ENCODE measurements at places on chromosomes 2 and 18. TPM values are rescaled to one million over a fixed set of nuclear protein-coding genes. Genes with fewer than 3 reads are reported as not detected.

The ASB18 gene
- total RNA-seq, result not detected

DNA sequence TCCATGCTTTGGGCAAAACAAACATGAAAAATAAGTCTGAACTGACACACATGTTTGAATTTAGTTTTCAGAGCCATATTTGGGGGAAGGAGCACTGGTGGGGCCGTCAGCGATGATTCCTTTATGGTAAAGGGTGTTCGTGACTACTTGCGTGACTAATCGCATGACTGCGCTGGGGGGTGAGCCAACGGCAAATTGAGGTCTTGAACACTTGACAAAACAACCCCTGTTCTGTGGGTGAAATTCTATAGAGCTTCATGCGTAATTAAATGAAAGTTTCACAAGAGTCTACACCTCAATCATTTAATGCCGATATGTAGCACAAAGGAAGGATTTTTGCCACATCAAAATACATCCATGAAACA, 127.5 kb upstream of the CYP1B1 start:
- DNase-seq, result no peak

The PROKR1 gene
- not detected for total RNA-seq

GRCh38 chr2:168697668-168698121, 104.7 kb upstream of the NOSTRIN start:
- DNase-seq, result no peak

- no peak for DNase-seq
Measured at GRCh38 chr2:48050711-48051110, 144.4 kb upstream of the FBXO11 start.

GRCh38 chr2:99775585-99775984, 285.8 kb upstream of the REV1 start:
- no peak for DNase-seq

The RIF1 gene
- 53.0 TPM for total RNA-seq

The SERPINB10 gene
- not detected for total RNA-seq

GRCh38 chr2:10912796-10913455, 1.2 kb downstream of the KCNF1 start:
- DNase-seq, result no peak

- no peak for DNase-seq
Measured at GRCh38 chr2:170928036-170928823, 823 bp upstream of the GORASP2 start.

DNA sequence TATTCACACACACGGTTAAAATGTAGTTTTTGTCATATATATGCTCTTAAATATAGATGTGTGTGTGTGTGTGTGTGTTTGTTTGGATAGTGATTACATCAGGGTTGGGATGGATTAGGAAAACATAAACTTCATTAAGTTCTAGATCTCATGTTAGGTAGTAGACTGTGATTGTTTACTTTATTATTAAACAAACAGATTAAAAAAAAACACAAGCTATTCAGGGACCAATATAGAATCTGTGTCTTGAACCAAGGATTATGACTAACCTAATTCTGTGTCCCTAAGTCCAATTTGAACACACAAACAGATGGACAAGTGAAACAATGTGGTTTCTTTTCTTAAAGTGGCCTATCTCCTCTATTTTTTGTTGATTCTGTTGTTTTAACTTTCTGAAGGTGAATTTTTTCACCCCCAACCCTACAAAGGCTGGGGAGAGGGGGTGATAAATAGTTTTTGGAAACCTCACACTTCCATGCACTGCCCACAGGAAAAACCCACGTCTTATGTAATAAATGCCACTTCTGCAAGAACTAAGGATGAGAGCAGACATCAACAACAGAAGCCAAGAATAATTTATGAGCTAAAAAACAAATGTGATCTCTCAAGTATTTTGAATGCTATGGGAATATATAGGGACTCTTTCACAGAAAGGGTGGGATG, 40.7 kb downstream of the IL1R2 start:
- no peak for DNase-seq

The REL gene
- 40.5 TPM for total RNA-seq

DNA sequence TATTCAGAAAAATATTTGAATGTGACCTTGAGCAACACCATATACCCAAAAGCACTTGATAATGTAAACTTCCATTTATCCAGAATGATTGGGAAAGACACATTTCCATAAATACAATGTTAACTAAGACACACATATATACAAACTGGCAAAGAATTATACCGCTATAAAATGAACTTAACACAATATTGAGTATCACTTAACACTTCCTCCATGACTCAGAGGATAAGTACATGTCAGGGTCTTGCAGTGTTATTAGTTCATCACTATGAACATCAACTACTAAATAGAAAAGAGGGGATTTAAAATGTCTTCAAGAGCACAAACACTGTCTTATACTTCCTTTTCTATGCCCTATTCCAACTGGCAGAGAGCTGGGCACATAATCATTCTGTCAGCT, 18.6 kb downstream of the WDSUB1 start:
- no peak for DNase-seq

GRCh38 chr2:71479261-71479660, 25.9 kb downstream of the DYSF start:
- DNase-seq, result no peak

DNA sequence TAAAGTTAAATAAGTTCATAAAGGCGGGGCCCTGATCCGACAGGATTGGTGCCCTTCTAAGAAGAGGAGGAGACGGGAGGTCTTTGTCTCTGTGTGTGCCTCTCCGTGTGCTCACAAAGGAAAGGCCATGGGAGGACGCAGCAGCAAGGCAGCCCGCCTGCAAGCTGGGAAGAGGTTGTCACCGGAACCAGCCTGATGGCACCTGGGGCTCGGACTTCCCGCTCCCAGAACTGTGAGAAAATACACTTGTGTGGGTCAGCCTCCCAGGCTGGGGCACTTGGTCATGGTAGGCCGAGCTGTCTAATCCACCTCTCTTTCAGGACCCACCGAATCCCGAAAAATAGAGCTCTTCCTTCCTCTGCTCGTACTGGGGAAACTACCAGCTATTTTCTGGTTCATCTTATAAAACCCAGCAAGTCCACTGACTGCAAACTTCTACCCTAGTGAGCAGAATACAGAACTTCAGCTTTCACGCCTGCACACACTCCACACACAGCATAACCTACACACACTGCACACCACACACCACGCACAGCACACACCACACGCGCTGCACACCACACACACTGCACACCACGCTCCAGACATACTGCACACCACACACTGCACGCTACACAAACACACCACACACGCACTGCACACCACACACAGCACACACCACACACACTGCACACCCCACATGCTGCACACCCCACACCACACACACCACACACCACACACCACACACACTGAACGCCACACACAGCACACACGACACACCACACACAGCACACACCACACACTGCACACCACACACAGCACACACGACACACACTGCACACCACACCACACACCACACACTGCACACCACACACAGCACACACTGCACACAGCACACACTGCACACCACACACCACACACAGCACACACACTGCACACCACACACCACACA, 58.1 kb downstream of the ASB1 start:
- DNase-seq, result no peak

DNA sequence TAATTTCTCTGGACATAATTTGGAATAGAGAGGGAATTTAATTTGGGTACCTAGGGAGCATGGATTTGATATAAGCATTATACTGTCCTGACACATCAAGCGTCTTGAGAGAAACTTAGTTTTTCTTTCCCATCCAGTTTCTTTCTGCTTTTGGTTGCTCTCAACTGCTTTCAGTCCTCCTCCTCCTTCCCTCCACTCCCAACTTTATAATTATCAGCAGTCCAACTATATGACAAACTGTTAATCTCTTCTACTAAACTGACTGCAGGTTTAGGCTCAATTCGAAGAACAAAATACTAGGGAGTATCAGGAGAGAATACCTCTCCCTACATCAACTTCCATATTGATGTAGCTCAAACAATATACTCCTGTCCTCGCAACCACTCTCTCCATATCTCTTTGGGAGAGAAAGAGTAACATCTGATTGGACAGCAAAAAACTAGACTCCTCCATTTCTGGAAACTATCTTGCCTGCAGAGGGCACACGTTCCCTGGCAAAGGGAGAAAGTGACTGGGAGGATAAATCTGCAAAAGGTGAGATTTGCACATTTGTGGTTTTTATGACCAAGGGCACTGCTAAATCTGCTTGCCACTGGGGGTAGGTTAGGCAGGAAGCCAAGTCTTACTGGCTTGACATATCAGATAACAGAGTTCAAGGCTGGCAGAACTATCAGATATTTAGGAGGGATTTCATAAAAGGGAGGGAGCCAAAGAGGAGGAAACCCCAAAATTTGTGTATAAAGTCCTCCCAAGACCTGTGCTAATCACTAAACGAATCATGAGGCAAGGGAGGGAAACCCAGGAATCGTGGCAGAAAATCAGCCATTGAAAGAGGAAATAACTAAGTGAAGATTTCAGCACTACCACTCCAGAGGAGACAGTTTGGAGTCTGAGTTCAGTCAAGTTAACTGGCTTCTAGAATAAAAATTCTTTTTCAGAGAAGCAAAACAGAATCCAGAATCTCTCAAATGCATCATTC, 40.0 kb downstream of the ICA1L start:
- peak; percentile 80 for DNase-seq

The POMC gene
- total RNA-seq, result 4.6 TPM

The LYPD1 gene
- not detected for total RNA-seq

DNA sequence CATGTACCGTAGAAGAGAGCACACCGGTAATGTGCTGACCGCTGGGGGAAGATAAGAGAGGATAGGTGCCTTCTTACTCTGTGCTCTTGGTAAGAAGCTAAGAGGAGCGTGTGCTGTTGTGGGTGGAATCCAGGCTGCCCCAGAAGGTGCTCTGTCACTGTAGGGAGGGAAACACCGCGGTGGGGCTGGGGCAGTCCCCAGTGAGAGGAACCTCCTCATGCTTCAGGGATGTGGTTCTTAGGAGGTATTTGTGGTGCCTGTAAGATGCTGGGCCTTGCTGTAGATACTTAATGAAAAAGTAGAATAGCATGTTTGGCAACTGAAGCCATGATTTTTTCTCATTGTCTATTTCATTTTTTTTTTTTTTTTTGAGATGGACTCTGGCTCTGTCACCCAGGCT, 1.1 kb downstream of the COLEC11 start:
- peak; percentile 83 for DNase-seq

GRCh38 chr18:68445668-68446426, 269.1 kb downstream of the TMX3 start:
- DNase-seq, result no peak

GRCh38 chr2:54555318-54555837, 99.3 kb downstream of the SPTBN1 start:
- DNase-seq, result no peak

The GKN2 gene
- total RNA-seq, result not detected

The UGT1A8 gene
- not detected for total RNA-seq

DNA sequence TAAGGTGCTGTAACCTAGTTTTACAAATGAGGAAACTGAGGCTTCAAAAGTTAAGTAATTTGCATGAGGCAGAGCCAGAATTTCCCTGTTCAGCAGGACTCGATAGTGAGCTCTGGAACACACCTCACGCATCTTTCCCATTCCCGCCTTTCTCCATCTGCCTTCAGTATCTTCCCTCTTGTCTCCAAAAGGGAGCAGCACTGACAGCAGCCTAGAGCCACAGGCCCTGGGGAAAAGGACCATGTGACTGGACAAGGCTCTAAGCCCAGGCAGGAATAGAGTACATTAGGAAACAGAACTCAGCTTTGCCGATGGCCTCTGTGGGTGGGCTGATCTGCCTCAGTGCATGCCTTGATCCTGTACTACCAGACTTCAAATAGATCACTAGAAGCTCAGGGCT, 21.5 kb downstream of the GPR155 start:
- DNase-seq, result no peak

The ABHD1 gene
- total RNA-seq, result 0.17 TPM

The CD28 gene
- 165 TPM for total RNA-seq

DNA sequence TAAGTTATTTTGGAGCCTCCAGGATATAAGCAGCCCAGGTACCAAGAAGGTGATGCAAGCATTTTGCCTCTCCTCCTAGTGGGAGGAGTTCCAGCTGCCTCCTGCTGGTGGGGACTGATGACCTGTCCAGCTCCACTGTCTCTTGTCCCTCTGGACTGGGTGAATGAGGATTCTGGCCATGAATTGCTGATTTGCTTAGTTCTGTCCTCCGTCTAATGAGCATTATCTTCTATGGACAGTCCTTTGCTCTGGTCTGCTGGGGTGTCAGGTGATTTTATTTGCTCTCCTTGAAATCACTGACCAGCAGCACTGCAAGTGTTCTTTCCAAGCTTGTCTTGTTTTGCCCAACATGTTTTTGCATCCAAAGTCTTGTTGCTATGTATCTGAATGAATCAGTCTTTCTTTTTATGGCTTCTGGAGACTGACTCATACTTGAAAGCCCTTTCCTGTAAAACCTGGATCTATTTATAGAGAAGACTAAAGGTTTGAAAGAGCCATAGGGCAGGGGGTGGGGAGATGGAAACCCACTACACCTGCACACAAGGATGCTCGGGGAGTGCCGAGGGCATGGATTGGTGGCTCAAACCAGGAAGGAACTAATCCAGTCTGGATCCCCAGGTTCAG, 40.5 kb upstream of the EFHD1 start:
- DNase-seq, result peak; percentile 24

Measured in activated naive CD4-positive, alpha-beta T cell treated with anti-CD3 and anti-CD28 coated beads for 36 hours (primary cell).